ENCODE measurements at places on chromosomes 11 and 22.

GRCh38 chr11:125923012-125923579, 18.8 kb downstream of the DDX25 start:
- DNase-seq = no peak

DNA sequence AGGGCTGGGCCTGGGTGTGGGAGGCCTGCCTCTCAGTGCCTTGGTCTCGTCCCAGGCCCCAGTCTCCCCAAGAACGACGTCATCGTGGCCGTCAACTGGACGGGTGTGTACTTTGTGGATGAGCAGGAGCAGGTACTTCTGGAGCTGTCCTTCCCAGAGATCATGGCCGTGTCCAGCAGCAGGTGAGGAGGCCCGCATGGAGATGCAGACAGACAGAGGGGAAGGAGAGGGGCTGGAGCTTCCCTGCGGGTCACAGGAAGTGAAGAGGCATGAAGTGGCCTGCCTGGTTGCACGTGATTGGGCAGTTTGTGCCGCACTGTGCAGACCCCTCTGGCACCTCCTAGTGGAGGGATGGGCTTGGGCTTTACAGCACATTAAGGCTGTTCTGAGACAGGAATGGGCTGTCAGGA, 70.4 kb downstream of the MYO7A start:
- DNase-seq = no peak

- no peak for DNase-seq
These were observed 144.0 kb downstream of the SPON1 start for GRCh38 chr11:14106303-14107049.

DNA sequence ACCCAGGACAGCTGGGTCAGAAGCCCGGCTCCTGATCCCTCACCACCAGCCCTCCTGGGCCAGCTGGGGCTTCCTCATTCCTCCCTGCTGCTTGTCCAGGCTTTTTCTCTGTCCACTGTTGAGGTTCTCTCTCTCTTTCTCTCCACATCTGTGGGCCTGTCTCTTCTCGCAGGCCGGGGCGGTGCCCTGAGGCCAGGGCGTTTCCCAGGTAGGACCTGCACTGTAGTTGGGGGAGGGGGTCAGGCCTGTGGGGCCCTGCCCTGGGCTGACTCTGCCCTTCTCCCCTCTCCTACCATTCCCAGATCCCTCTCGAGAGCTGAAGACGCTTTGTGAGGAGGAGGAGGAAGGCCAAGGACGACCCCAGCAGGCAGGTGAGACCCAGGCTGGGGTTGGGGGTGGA, 4.9 kb downstream of the EHBP1L1 start:
- no peak for DNase-seq

- DNase-seq = no peak
These were observed 3.7 kb upstream of the PACSIN2 start for GRCh38 chr22:43018615-43019014.

GRCh38 chr11:1484061-1484671, 2.4 kb downstream of the MOB2 start:
- no peak for DNase-seq

GRCh38 chr22:43854121-43854785, 8.1 kb downstream of the SULT4A1 start:
- DNase-seq = no peak

DNA sequence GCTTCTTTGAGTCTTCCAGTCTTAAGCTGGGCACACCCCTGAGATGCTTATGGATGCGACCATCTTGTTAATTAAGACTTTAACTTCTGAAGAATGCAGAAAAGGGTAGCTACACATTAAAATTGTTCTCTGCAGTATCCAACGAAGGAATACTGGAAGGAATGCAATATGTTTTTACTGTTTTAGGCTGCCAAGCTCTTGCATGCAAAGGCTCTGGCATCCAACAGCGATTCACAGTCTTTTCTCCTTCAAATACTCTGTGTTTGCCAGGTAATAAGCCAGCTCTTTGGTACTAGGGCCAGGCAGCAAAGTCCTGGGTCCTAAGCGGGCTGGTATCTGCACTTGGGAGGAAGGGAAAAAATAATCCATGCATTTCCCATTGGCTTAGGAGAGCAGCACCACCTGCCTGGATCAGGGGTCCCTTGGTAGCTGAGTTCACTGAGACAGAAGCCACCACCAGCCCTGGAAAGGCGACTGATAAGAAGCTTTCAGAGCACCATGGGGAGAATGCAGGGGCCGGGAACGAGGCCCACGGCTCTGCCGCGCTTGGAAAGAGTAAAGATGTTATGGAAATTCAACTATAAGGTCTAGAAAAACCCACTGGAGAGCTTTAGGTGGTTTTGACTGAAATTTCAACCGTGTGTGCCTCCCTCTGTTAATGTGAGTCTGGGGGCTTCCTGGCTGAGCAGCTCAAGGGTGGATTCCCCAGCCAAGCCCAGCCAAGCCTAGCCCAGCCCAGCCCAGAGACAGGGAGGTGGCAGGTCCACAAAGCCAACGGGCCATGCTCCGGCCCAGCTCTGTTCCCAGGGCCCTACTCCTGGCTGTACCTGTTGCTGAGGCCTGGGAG, 67.0 kb upstream of the CCND1 start:
- no peak for DNase-seq

- DNase-seq = no peak
These were observed 25.8 kb downstream of the CDPF1 start for GRCh38 chr22:46224044-46224897.

GRCh38 chr11:11667056-11667455, 45.3 kb upstream of the GALNT18 start:
- no peak for DNase-seq

DNA sequence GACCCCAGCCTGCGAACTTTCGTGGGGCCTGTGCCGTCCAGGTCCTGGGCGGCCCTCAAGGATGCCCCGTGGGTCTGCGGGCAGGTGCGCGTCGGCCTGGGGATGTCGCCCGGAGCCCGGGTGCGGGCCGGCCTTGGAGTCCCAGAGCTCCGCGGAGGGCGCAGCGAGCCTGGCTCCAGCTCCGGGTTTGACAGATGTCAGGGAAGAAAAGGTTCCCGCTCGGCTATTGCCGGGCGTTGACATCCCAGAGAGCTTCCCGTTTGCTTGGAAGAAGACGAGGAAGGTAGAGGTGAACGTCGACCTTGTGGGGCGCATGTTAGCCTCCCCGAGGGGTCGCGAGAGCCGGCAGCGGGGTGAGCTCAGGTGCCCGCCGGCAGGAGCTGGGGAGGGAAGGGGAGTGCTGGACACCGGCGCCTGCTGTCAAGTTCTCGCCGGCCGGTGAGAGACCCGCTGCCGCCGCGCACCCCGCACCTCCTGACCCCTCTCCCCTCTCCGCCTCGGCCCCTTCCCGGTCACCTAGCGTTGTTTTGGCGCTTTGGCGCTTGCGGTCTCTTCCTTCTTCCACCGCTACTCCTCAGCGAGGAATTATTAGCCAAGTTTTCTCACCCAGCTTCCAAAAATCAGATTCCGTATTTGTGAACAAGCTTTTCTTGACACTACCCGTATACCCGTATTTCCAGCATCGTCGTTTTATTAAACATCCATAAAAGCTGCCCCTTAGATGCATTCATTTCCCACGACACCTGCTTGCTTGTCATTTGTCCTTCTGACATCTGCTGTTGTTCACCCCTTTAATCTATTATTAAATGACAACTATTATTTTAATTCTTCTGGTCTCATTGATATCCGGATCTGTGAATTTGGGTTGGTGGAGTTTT, 1.3 kb downstream of the BMAL1 start:
- DNase-seq = no peak

DNA sequence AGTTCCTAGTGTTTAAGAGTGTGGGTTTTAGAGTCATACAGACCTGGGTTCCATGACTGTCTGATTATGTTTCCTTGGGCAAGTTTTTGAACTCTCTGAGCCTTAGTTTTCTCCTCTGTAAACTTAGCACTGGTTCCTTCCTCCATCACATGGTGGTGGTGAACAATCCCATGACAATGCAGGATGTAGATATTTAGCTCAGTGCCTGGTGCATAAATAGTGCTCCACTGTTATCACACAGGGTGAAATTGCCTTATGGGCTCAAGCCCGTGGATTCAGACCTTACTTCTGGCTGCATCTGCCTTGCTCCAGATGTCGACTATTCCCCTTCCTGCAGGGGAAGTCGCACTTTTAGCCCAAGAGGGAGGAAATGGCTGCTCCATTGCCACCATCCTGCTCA, 62.7 kb downstream of the LDLRAD3 start:
- DNase-seq = no peak

DNA sequence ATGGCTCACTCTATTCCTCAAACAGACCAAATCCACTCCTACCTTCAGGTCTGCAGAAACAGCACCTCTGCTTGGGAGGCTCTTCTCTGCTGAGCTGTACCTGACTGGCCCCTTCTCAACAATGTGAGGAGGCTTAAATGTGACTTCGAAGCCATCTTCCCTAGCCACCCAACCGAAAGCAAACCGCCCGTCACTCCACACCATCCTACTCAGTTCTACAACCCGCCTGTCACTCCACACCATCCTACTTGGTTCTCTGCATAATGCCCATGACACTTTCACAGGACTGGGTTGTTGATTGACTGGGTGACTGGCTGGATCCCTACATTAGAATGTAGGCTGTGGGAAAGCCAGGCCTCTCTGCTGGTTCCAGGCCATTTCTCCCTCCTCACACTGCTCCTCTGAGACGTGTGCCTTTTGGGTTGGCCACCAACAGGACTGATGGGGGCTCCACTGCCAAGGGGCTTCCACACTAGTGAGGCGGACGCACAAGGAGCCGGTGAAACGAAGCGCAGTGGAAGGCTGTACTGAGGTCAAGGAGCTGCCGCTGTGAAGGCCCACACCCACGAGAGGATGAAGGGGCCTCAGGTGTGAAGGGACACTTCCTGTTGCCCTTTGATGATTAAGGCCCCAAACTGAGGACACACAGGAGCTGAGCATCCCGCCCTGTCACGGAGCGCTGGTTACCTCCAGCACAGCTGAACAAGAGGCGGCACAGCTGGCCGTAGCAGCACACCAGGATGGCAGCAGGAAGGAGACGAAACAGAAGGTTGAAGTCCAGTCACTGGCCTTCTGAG, 47.5 kb upstream of the SPATA19 start:
- DNase-seq = no peak

DNA sequence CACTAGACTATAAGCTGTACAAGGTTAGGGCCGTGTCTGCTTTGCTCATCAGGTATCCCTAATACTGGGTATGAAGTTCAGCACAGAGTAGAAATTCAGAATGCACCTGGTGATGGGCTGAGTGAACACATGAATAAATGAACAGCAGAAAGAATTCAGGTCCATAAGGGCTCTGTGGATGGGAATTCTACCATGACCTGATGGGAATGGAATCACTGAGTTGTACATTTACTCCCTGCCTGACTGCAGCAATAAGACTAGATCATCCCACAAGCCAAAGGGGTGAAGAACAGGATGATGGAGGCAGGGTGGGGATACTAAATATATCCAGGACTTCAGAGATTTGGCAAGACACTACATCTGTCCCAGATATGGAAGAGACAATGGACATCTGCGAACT, 86.5 kb upstream of the CSNK2A3 start:
- DNase-seq = no peak

DNA sequence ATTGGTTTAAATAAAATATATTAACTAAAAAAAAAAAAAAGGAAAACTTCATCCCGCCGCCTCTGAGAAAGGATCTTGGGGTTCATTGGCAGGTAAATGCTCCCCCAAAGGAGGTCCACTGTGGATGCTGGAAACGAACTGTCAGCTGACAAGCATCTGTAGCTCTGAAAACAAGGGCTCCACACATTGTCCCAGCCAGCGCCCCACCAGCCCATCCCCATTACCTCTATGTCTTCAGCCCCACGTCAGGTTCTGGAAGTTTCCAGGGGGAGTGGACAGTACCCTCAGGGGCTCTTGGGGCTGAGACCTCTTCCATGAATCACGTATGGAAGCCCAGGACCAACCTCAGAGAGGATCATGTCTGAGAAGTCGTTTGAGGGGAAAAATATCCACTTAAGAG, 66.4 kb upstream of the WNT7B start:
- no peak for DNase-seq

- no peak for DNase-seq
These were observed 1.1 kb downstream of the MYO18B start for GRCh38 chr22:25742918-25743708.

All from T-helper 22 cell (primary cell).